A549 treated with GW870086 at 1 μM for 4 hours (cell line): ENCODE measurements at places on chromosomes 4 and X. TPM values are rescaled to one million over a fixed set of nuclear protein-coding genes. Genes with fewer than 3 reads are reported as not detected.

The SHOX gene
- not detected in 5 replicates for total RNA-seq

The LRIT3 gene
- 0.06 TPM in 1 of 5 replicates, not detected in the others for total RNA-seq

The PRR32 gene
- not detected in 5 replicates for total RNA-seq

The MUC7 gene
- total RNA-seq: not detected in 5 replicates

The USP17L28 gene
- not detected in 5 replicates for total RNA-seq

The IL13RA2 gene
- 0.21 to 0.27 TPM (median 0.21 TPM) in 3 of 5 replicates, not detected in the others for total RNA-seq

The SHROOM2 gene
- total RNA-seq: 0.45 to 0.63 TPM (median 0.48 TPM) in 5 replicates

The SLC2A9 gene
- total RNA-seq: 0.13 to 1.0 TPM (median 0.53 TPM) in 5 replicates

The CT45A10 gene
- total RNA-seq: 0.41 to 1.1 TPM in 2 of 5 replicates, not detected in the others

The BEX1 gene
- not detected in 5 replicates for total RNA-seq

The OPN1LW gene
- not detected in 5 replicates for total RNA-seq

The ADAD1 gene
- total RNA-seq: not detected in 5 replicates

The TRIML2 gene
- total RNA-seq: 39.1 to 59.1 TPM (median 46.0 TPM) in 5 replicates

The PDE5A gene
- total RNA-seq: 0.21 to 0.69 TPM (median 0.43 TPM) in 5 replicates

The TLR10 gene
- 0.03 TPM in 1 of 5 replicates, not detected in the others for total RNA-seq
